ENCODE measurements at places on chromosomes 5 and 9. TPM values are rescaled to one million over a fixed set of nuclear protein-coding genes. Genes with fewer than 3 reads are reported as not detected.

GCNT4 gene
- 2.3 TPM for total RNA-seq

SHC3 gene
- 6.7 TPM for total RNA-seq

NADK2 gene
- total RNA-seq, result 27.9 TPM

ELOVL7 gene
- total RNA-seq, result 3.9 TPM

SNAPC4 gene
- total RNA-seq, result 4.6 TPM

GRCh38 chr5:160760008-160760407 lies 92.0 kb downstream of the ATP10B start:
- H3K27ac ChIP-seq, result no peak overlapping the region
- H3K36me3 ChIP-seq, result no peaks in the 10 kb centered on the region
- no peak overlapping the region for H3K4me3 ChIP-seq
- H3K4me1 ChIP-seq, result no peaks in the 10 kb centered on the region
- no peak for DNase-seq
- H3K27me3 ChIP-seq, result no peaks in the 10 kb centered on the region

- H3K4me3 ChIP-seq, result no peak overlapping the region
- H3K27ac ChIP-seq, result no peak overlapping the region
- no peaks in the 10 kb centered on the region for H3K27me3 ChIP-seq
- no peaks in the 10 kb centered on the region for H3K36me3 ChIP-seq
- no peak for DNase-seq
Measured at GRCh38 chr5:81068635-81069034, 108.5 kb downstream of the RASGRF2 start.

DNA sequence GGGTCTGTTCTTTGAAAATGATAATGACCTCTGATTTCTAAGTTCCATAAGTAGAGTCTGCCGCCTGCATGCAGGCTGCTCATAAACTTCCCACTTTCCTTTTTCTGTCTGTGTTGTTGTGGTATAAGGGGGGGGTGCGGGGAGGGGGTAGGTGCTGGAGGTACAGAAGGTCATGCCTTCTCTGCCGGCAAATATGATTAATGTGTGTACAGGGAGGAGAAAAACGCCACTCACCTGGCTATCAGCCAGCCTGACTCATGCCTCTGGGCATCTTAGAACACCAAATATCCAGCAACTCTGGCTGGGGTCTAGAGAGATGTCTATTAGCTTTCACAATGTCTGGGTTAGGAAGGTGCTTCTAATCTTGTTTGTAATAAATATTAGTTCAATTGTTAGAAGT lies 128.3 kb downstream of the EFNA5 start:
- peak; percentile 76 for DNase-seq
- H3K4me1 ChIP-seq, result peaks cover 15% of the 10 kb centered on the region
- H3K4me3 ChIP-seq, result no peak overlapping the region
- peak overlapping the region; percentile 87 for H3K27ac ChIP-seq
- no peaks in the 10 kb centered on the region for H3K27me3 ChIP-seq

- no peaks in the 10 kb centered on the region for H3K36me3 ChIP-seq
- no peaks in the 10 kb centered on the region for H3K27me3 ChIP-seq
- no peak overlapping the region for H3K4me3 ChIP-seq
- H3K4me1 ChIP-seq, result no peaks in the 10 kb centered on the region
- H3K27ac ChIP-seq, result no peak overlapping the region
Measured at GRCh38 chr9:38309324-38310195, 82.9 kb upstream of the ALDH1B1 start.

GRCh38 chr5:108148715-108149139 lies 233.2 kb downstream of the FBXL17 start:
- H3K4me1 ChIP-seq, result no peaks in the 10 kb centered on the region
- no peak overlapping the region for H3K27ac ChIP-seq
- no peaks in the 10 kb centered on the region for H3K36me3 ChIP-seq
- no peak overlapping the region for H3K4me3 ChIP-seq
- DNase-seq, result no peak
- H3K27me3 ChIP-seq, result no peaks in the 10 kb centered on the region

- no peak overlapping the region for H3K4me3 ChIP-seq
- DNase-seq, result no peak
- H3K27me3 ChIP-seq, result no peaks in the 10 kb centered on the region
- no peaks in the 10 kb centered on the region for H3K36me3 ChIP-seq
- H3K27ac ChIP-seq, result no peak overlapping the region
Measured at GRCh38 chr9:133440874-133441273, 18.7 kb downstream of the ADAMTS13 start.

DNA sequence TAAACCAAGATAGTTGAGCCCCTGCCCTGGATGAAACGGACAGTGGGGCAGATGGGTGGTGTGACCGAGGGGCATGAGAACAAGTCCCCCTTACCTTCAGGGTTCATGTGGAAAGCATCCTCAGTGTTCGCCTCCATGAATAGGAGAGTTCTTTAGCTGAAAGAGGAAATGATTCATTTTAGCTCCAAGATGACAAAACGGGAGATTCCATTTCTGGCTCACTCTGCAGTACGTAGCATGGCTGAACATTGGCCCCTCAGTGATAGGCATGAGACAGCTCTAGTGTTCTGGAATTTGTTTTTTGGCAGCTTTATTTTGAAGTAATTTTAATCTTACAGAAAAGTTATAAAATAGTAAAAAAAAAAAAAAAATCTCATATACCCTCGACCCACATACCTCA lies 70.2 kb upstream of the AGXT2 start:
- no peak overlapping the region for H3K27ac ChIP-seq
- H3K4me1 ChIP-seq, result no peaks in the 10 kb centered on the region
- no peaks in the 10 kb centered on the region for H3K27me3 ChIP-seq
- no peak for DNase-seq
- no peak overlapping the region for H3K4me3 ChIP-seq
- H3K36me3 ChIP-seq, result no peaks in the 10 kb centered on the region

GRCh38 chr5:118088448-118088847 lies 899.9 kb downstream of the DTWD2 start:
- no peaks in the 10 kb centered on the region for H3K4me1 ChIP-seq
- no peaks in the 10 kb centered on the region for H3K27me3 ChIP-seq
- H3K36me3 ChIP-seq, result no peaks in the 10 kb centered on the region

Data from breast epithelium (tissue), 4 donors.